Activated CD4-positive, alpha-beta T cell treated with anti-CD3 and anti-CD28 coated beads for 36 hours (primary cell): ENCODE measurements at places on chromosomes 3 and 15. TPM values are rescaled to one million over a fixed set of nuclear protein-coding genes. Genes with fewer than 3 reads are reported as not detected.

SEMA4B gene
- 15.8 TPM for total RNA-seq

TGM4 gene
- not detected for total RNA-seq

HRG gene
- total RNA-seq: not detected

ERICH6 gene
- 0.58 TPM for total RNA-seq

GRCh38 chr3:108387063-108387462 is 90.7 kb downstream of the HHLA2 start:
- H3K27me3 ChIP-seq: peaks cover 10% of the 10 kb centered on the region
- H3K4me3 ChIP-seq: no peak overlapping the region
- DNase-seq: no peak
- peaks cover 25% of the 10 kb centered on the region for H3K4me1 ChIP-seq
- no peak overlapping the region for H3K27ac ChIP-seq

- peaks cover 37% of the 10 kb centered on the region for H3K36me3 ChIP-seq
- H3K27me3 ChIP-seq: no peaks in the 10 kb centered on the region
- no peak for DNase-seq
- H3K4me1 ChIP-seq: peaks cover 4% of the 10 kb centered on the region
- no peak overlapping the region for H3K4me3 ChIP-seq
Observed at GRCh38 chr3:27387625-27388024, 18.4 kb upstream of the NEK10 start.

GRCh38 chr3:160052385-160053047 is 63.9 kb downstream of the IL12A start:
- H3K27ac ChIP-seq: no peak overlapping the region
- H3K36me3 ChIP-seq: no peaks in the 10 kb centered on the region
- no peak overlapping the region for H3K4me3 ChIP-seq
- peaks cover 9% of the 10 kb centered on the region for H3K27me3 ChIP-seq

DNA sequence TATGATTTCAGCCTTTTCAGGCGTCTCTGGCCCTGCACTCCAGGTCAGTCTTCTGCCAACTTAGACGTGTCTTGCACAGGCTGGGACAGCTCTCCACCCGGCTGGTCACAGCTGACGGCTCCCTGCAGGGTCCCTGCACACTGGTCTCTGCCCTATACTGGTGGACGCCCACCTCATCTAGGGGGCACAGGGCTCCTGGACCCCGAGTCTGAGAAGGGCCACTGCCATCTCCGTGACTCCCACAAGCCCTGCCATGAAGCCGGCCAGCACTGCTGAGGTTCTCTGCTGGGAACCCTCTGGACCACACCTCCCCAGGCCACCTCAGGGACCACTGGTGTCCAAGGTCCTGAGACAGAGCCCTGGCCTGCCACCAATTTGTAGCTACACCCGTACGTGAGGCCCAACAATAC is 40.5 kb downstream of the CYFIP1 start:
- H3K27ac ChIP-seq: no peak overlapping the region
- no peaks in the 10 kb centered on the region for H3K27me3 ChIP-seq
- no peak for DNase-seq
- H3K36me3 ChIP-seq: peaks cover 2% of the 10 kb centered on the region
- H3K4me3 ChIP-seq: no peak overlapping the region
- no peaks in the 10 kb centered on the region for H3K4me1 ChIP-seq

DNA sequence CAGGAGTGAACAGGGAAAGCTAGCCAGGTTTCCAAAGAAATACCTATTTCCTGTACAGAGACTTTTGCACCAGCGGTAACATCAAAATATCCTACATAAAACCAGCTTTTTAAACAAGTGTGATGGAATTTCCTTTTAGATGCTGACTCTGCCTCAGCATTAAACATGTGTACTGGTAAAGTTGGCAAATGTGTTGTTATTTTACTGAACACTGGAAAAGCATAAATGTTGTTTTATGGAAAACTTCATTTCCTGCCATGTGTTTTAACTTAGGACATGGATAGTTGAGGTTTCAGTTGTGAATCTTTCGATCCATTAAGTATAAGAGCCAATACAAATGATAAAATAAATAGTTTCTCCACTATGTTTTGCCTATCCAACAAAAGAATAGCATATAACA is 15.7 kb downstream of the OXNAD1 start:
- DNase-seq: no peak
- peaks cover 44% of the 10 kb centered on the region for H3K36me3 ChIP-seq
- H3K27ac ChIP-seq: no peak overlapping the region
- no peaks in the 10 kb centered on the region for H3K27me3 ChIP-seq
- H3K4me3 ChIP-seq: no peak overlapping the region
- H3K4me1 ChIP-seq: peaks cover 26% of the 10 kb centered on the region

DNA sequence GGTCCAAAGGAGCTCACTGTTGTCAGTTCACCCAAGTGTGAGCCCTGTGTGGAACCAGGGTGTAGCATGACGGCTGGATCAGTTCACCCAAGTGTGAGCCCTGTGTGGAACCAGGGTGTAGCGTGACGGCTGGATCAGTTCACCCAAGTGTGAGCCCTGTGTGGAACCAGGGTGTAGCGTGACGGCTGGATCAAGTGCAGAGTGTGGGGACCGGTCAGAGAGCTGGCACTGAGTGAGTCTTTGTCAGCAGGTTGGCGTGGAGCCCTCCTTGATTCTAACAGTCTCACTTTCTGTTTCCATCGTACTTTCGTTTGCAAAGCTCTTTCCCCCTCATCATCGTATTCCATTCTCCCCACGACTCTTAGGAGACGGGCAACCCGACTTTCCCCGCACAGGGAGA is 57.9 kb upstream of the DLG1 start:
- no peaks in the 10 kb centered on the region for H3K4me1 ChIP-seq
- no peak for DNase-seq
- H3K4me3 ChIP-seq: no peak overlapping the region

GRCh38 chr15:42385980-42386700 is 26.8 kb downstream of the CAPN3 start:
- no peaks in the 10 kb centered on the region for H3K36me3 ChIP-seq
- H3K27me3 ChIP-seq: no peaks in the 10 kb centered on the region
- H3K4me1 ChIP-seq: no peaks in the 10 kb centered on the region
- no peak for DNase-seq
- H3K4me3 ChIP-seq: no peak overlapping the region
- no peak overlapping the region for H3K27ac ChIP-seq
